ENCODE measurements at places on chromosomes 6 and 20.

- DNase-seq: peak; percentile 73
Measured at GRCh38 chr20:35055445-35056276, 36.9 kb downstream of the TRPC4AP start.

- DNase-seq: no peak
Measured at GRCh38 chr20:62723351-62723750, 14.7 kb downstream of the NTSR1 start.

GRCh38 chr6:168789699-168790098, 348.7 kb downstream of the SMOC2 start:
- no peak for DNase-seq

- DNase-seq: no peak
Measured at GRCh38 chr6:110543106-110543505, 66.7 kb upstream of the SLC22A16 start.

GRCh38 chr6:95572098-95572497, 5.2 kb upstream of the MANEA start:
- DNase-seq: peak; percentile 45

- no peak for DNase-seq
Measured at GRCh38 chr6:168217880-168218537, 101.6 kb downstream of the DACT2 start.

Measured in activated CD4-positive, alpha-beta T cell treated with anti-CD3 and anti-CD28 coated beads, Interleukin-2, amount 50 U/mL, for 16 hours (primary cell).